ENCODE measurements at places on chromosomes 4 and X.

- DNase-seq, result no peak
These were observed 104.5 kb upstream of the GATB start for GRCh38 chr4:151865312-151865711.

GRCh38 chrX:131816551-131817136 is 206.5 kb upstream of the STK26 start:
- peak; percentile 26 for DNase-seq

DNA sequence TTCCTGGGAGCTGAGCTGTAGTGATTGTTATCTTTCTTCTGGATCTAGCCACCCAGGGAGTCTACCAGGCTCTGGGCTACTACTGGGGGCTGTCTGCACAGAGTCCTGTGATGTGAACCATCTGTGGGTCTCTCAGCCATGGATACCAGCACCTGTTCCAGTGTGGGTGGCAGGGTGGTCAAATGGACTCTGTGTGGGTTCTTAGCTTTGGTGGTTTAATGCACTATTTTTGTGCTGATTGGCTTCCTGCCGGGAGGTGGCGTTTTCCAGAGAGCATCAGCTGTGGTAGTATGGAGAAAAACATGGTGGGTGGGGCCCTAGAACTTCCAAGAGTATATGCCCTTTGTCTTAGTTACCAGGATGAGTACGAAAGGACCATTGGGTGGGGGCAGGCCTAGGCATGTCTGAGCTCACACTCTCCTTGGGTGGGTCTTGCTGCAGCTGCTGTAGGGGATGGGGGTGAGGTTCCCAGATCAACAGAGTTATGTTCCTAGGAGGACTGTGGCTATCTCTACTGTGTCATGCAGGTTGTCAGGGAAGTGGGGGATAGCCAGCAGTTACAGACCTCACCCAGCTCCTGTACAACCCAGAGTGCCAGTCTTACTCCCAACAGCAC is 264.8 kb upstream of the LDB2 start:
- no peak for DNase-seq

DNA sequence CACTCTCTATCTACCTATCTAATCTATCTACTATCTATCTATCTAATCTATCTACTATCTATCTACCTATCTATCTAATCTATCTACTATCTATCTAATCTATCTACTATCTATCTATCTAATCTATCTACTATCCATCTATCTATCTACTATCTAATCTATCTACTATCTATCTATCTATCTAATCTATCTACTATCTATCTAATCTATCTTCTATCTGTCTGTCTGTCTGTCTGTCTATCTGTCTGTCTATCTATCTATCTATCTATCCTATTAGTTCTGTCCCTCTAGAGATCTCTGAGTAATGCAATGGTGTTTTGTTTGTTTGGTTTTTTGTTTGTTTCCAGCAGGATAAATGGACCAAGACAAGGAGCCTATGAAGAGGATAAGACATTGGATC is 9.4 kb upstream of the ASMTL start:
- no peak for DNase-seq

- DNase-seq, result no peak
These were observed 455.2 kb downstream of the PCDH7 start for GRCh38 chr4:31175242-31175910.

- no peak for DNase-seq
These were observed 80.0 kb downstream of the TBC1D19 start for GRCh38 chr4:26663888-26664287.

GRCh38 chrX:3191201-3191600 is 149.9 kb downstream of the ARSF start:
- DNase-seq, result no peak

DNA sequence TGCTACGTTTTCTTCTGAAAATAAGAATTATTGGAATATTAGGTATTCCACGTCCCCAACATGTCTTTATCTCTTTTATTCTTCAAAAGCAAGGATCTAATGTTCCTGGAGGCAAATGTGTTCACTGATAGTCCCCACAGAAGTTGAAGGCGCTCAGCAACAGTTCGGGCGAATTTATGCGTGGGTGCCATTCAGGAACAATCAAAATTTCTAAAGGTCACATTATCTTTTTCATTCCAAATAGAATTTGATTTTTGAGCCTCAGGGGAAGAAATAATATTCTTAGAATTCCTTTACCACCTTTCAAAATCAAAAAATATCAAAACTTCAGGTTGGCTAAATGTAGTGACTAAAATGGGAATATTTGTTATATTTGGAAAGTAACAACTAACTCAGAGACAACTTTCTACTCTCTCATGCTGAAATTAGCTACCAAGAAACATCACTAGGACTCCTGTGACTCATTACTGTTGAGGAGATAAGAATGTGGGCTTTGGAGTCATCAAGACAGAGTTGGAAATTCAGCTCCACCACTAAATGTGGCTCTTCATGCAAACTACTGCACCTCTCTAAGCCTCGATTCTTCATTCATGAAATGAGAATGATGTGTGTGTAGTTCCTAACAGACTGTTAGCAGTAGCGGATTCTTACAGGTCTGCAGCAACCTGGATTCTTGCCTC is 72.3 kb upstream of the KIT start:
- no peak for DNase-seq

DNA sequence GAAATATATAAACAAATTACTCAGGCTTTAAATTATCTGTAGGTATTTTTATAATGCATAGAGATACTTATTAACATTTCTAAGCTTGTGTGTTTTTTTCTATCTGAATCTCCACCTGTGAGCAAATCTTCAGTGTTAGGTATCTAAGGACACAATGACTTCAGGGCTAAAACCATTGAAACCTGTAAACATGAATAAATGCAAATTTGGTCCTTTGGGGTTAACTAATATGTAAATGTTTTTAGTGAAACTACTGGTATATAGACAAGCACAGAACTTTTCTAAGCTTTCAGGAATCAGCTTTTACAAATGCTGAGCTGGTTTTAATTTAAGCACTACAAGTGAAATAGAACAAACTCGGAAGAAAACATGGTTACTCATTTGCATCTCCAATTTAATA is 147.9 kb downstream of the FBXO8 start:
- DNase-seq, result no peak
